CD4-positive, alpha-beta T cell treated with Interleukin-4 for 4 hours (primary cell): ENCODE measurements at places on chromosomes 11 and 22.
A peak's percentile ranks its signal among the peaks of the same experiment; 100 is the strongest.

DNA sequence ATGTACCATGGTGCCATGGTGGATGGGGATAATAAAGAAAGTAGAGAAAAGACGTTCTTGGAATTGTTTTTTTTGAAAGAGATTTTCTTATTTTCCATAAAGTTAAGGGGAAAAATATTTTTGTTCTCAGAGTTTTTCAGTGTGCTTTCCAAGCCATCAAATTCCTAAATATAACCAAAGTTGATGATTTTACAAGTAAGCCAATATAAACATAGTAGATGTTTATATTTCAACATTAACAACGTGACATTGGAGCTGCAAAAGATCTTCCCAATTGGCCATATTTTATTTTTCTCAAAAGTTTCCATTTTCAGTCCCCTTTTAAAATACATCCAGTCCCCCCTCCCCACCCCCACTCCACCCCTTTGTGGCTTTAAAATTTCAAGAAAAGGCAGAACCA lies 80.9 kb upstream of the PICALM start:
- no peak for DNase-seq

DNA sequence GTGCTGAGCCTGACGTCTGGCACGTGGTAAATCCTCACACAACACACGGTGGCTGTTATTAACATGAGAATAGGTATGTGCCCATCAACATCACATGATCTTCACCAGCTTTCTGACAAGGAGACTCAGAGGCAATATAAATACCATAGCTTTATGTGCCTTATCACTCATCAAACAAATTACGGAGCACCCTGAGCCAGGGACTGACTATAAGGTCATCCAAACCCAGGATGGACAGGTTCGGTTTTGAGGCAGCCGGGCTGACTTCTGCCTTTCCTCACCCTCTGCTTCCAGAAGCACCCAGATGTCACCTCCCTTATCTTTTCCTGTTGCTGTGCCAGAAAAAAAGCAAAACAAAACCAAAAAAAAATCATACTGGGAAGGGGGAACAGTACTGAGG lies 5.7 kb upstream of the PLAAT3 start:
- no peak for DNase-seq

DNA sequence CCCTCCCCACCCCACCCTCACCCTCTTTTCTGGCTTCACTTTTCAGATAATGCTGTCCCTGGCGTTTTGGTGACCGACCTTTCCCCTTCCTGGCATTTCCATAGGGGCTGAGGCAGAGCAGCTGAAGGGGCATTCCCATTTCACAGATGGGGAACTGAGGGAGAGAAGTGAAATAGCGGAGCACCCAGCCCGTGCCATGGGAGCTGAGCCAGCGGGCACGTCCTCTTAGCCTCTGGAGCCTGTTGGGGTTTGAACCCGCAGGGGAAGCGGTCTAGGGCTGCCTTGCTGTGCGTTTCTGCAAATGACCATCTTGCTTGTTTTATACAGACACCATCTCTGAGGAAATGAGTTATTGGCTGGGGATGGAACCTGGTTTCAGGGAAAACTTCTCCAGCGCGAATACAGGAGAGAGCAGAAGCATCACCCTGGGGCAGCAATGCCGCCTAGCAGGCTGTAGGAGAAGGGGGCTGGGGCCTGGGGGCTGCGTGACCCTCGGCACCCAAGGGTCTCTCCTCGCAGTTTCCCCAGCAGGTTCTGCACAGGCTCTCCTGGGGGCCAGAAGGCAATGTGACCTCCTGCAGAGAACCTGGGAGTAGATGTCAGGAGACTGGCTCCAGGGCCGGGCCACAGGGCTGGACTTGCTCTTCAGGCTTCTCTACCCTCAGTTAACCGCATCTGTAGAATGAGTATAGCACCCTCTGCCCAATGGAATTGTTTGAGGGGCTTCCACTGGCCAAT lies 1.5 kb downstream of the PTPRJ start:
- DNase-seq = no peak

DNA sequence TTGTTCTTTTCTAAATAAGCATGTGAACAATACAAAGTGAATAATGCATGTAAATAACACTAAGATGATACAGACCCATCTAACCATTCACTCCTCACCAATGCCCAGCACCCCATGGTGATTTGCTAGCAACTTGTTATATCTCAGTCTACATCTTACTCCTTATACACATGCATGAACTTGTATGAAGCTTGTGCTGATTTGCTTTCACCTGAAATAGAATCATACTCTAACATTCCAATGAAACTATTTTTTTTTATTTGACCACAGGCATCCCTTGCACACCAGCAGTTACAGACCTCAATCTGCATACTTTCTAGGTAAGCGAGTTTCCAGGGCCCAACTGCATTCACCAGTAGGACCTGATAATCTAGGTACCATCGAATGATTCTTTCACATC lies 873.6 kb downstream of the OPCML start:
- no peak for DNase-seq

DNA sequence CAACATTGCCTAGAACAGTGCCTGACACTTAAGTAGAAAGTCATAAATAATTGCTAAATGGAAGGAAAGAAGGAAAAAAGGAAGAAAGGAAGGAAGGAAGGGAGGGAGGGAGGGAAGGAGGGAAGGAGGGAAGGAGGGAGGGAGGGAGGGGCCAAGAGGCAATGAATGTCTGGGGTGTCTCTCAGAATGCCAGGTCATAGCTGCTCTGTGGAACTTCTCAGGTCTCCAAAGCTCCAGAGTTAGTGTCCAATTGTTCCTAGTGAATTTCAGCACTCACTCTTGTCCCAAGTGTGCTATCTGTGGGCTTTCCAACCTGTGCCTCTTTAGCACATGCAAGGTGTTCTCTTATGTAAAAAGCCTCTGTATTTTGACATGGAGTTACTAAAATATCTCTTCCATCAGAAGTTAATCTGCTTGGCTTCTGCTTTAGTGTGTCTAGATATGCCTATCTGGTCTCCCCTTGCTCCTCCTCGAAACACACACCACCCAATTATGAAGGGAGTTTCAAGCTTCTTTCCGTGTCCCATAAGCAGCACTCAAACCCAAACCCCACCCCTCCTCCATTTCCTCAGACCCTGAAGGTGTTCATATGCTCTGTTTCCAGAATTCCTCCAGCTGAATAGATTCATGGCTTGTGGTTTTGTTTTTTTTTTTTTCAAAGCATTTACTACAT lies 56.5 kb downstream of the FAM76B start:
- DNase-seq = no peak

DNA sequence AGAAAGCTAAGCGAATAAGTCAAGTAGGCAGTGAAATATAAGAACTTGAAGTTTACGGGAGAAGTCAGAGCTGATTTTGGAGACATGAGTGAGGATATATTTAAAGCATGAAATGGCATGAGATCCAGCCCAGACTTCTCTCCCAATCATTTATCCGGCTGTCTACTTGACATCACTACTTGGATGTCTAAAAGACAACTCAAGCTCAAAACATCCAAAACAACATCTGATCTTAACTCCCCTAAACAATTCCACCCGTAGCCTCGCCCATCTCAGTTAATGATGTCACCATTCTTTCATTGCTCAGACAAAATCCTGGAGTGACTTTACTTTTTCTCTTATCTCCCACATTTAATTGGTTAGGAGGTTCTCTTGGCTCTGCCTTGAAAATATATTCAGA lies 44.5 kb downstream of the WEE1 start:
- no peak for DNase-seq

GRCh38 chr22:17785185-17786184 lies 11.2 kb upstream of the BID start:
- DNase-seq = peak; percentile 59

- no peak for DNase-seq
Observed at GRCh38 chr11:69600001-69600400, 41.0 kb upstream of the CCND1 start.

- no peak for DNase-seq
Observed at GRCh38 chr11:129458278-129458677, 82.6 kb downstream of the BARX2 start.

DNA sequence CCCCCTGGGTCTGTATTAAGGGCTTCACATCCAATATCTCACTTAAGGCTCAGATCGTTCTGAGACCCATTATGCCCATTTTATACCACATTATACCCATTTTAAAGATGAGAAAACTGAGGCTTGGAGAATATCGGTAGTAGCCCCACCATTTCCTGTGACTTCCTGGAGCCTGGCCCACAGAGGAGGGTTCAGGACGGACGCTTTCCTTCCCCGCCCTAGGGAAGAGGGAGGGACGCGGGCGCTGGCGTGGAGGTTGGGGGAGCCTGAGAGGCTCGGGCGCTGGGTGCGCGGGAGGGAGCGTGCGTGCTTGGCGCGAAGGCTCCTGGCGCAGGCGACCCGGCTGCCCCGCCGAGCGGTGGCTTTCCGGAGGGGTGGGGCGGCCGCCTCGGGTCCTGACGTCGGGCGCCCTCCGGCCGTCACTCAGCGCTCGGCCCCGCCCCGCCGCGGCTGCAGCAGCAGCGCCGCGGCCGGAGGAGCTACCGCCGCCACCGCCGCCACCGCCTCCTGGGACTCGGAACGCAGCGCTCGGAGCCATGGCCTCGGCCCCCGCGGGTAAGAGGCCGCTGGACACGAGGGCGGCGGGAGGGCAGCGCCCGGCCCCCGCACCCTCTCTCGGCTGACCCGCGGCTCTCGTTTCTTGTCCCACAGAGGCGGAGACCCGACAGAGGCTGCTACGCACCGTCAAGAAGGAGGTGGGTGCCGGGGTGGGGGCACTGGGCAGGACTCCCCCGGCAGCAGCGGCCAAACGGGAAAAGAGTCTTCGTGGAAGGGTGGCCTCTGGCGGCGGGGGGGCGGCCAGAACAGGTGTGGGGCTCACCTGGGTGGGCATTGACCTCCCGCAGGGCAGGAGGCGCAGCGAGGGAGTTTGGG lies at the start of gene SGSM1:
SGSM1 (plus strand) TSS at position 422 of the 873 bp plus-strand sequence; CDS start at position 537, 115 bp downstream.
- DNase-seq = peak; percentile 55

DNA sequence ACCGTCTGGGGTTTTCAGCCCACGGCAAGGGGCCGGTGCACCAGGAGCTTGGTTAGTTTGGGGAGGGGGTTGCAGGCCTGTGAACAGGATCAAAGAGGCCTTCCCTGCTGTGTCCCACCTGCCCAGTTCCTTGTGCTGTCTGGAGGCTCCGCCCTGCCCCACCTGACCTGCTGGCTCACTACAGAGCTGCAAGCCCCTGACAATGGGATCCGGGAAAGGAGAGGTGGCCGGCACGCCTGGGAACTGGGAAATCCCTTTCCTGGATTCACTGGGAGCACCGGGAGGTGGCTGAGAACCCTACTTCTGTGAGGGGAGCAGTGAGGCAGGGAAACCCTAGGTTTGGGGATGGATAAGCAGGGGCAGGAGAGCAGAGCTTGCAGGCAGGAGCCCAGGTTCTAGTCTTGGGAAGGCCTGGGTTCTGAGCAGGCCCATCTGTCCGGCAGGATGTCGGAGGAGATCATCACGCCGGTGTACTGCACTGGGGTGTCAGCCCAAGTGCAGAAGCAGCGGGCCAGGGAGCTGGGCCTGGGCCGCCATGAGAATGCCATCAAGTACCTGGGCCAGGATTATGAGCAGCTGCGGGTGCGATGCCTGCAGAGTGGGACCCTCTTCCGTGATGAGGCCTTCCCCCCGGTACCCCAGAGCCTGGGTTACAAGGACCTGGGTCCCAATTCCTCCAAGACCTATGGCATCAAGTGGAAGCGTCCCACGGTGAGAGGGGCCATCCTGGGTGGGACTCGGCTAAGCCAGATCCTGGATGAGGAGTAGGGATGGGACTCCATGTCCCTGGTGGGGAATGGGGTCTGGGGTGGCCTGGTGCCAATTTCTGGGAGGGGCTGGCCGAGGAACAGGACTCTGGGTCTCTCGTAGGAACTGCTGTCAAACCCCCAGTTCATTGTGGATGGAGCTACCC lies 786 bp downstream of the CAPN1 start:
- no peak for DNase-seq

- DNase-seq = no peak
Observed at GRCh38 chr22:17576470-17576869, 13.2 kb downstream of the SLC25A18 start.

DNA sequence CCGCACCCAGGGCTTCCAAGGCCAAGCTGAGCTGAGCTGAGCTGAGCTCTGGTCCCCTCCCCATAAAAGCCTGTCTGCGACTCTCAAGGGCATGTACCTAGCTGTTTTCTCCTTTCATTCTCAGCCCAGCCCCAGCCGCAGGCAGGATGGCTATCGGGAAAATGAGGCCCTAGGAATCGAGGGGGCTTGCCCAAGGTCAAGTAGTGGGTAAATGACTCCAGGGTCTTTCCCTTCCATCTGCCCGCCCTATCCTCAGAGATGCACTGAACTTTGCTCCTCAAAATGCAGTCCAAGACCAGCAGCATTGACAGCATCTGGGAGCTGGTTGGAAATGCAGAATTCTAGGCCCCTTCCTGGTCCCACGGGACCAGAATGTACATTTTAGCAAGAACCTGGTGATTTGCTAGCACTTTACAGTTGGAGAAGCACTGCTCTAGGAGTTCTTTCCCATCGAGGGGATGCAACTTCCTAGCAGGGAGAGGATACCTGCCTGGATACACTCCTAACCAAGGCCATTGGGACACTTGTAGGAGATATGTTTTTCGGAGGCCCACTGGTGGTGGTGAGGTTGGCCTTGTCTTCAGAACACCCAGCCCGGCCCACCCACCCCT lies 43.2 kb upstream of the ACCSL start:
- DNase-seq = no peak

DNA sequence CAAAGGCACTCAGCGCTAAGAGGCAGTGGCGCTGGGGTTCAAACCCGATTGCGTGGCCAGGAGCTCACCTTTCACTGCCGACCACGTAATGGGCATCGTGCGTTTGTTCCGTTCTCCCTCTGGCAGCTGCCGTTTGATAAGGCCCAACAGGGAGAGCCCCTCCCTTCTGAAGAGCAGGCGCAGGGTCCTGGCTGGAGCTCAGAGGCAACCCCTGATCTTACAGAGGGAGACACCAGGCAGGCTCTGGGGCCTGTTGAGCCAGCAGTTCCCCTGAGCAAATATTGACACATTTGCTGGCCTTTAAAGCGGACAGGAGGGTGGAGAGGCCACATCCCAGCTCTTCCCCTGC lies 11.7 kb upstream of the C1QTNF6 start:
- no peak for DNase-seq

DNA sequence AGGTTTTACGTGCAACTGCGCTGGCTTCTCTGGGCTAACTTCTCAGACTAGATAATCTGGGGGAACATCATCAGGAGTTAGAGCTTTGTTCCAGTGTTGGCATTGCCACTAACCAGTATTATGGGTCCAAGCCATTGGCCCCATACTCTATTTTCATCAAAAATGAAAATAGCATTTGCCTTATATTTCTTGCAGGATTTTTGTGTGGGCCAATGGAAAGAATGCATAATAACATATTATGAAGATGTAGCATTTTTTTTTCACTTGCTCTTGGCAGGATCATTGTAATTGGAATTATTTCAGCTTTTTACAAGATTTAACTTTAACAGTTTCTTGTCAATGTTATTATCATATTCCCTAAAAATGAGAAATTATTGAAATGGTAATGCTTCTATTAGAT lies 16.1 kb downstream of the ARHGAP42 start:
- no peak for DNase-seq

- no peak for DNase-seq
Observed at GRCh38 chr11:3010521-3011275, 18.6 kb upstream of the NAP1L4 start.

DNA sequence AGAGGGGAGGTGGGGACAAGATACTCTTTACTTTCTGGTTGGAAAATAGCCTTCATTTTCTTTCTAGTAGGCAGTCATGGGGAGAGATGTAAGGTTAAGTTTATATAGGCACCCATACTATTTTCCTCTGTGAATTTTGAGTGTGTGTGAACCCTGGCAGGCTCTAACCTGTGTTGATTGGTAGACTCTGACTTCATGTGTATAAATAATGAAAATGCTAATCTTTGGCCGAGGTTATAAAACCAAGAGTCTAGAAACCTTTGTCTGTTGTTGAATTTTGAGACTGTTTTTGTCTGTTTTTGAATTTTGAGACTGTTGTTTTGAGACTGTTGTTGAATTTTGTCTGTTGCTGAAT lies 14.0 kb downstream of the TRIM44 start:
- DNase-seq = no peak
